Activated T-cell treated with anti-CD3 and anti-CD28 coated beads, Interleukin-2, amount 50 U/mL, for 1 hour (primary cell): ENCODE measurements at places on chromosomes 13 and 19.

- no peak for DNase-seq
These were observed at the start of gene GPR18 for GRCh38 chr13:99258210-99258860. GPR18 (minus strand) TSS chr13:99258379; CDS start chr13:99255872, 2,507 bp downstream.

GRCh38 chr13:83272076-83272475, 610.2 kb downstream of the SLITRK1 start:
- DNase-seq: no peak

DNA sequence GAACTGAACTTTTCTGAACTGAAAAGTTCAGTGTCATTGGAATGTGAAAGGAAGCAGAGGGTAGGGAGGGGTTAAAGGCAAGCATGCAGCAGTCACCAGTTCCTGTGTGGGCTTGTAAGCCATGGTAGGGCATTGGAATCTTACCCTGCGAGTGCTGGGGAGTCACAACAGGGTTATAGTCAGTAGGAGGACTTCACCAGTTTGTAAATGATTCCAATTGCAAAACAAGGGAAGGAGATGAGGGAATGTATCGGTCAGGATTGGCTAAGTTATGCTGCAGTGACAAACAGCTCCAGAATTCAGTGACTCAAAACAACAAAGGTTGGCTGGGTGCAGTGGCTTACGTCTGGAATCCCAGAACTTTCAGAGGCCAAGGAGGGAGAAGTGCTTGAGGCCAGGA, 12.8 kb downstream of the LYPD3 start:
- no peak for DNase-seq

- no peak for DNase-seq
These were observed 29.5 kb downstream of the SLC15A1 start for GRCh38 chr13:98722958-98723357.

GRCh38 chr13:97528518-97528917, 94.5 kb downstream of the RAP2A start:
- DNase-seq: no peak

DNA sequence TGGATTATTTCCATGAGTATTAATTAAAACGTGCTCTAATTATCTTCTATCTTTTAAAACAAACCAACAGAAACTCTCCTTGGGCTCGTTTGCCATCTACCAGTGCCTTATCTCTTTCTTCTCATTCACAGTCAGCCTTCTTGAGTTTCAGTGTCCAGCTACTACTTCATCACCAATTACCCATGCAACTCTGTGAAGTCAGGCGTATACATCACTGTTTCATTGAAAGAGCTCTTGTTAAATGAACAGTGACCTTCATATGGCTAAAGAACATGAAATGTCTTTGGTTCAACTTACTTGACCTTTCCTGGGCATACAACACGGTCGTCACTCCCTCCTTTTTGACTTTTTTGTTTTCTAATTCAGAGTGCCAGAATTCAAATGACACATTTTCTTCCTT, 5.2 kb upstream of the IFT88 start:
- no peak for DNase-seq

- no peak for DNase-seq
These were observed 5.7 kb downstream of the ZNF558 start for GRCh38 chr19:8826371-8826770.

- DNase-seq: no peak
These were observed 1.5 kb downstream of the DOCK9 start for GRCh38 chr13:98976338-98976737.

GRCh38 chr13:106318941-106319411, 216.5 kb downstream of the EFNB2 start:
- no peak for DNase-seq

DNA sequence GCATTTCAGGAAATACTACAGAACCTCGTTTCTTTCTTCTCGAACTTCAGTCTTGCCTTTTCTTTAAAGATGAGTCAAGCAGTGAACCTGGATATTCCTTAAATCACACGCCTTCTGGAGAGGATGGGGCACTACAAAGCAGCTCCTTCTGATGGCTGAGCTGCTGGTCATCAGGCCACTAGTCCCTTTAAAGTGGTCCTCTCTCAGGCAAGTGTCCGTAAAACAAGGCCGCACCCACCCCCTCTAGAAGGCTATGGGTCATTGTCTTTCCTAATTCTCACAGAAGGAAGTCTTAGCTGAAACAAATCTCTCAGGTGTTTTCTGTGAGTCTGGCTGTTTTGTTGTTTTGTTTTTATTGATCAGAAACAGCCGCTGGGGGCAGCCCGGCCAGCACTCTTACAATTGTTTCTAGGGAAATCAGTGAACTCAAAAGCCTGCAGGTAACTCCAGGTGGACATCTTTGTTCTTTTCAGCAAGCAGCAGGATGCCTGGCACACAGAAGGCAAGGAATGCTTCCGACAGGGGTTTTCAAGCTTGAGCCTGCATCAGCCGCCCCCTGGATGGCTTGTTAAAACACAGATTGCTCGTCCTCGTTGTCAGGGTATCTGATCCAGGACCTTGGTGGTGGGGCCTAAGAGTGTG, 45.4 kb downstream of the MBNL2 start:
- no peak for DNase-seq

GRCh38 chr13:58879114-58879513, 1247.6 kb downstream of the PCDH17 start:
- DNase-seq: no peak

DNA sequence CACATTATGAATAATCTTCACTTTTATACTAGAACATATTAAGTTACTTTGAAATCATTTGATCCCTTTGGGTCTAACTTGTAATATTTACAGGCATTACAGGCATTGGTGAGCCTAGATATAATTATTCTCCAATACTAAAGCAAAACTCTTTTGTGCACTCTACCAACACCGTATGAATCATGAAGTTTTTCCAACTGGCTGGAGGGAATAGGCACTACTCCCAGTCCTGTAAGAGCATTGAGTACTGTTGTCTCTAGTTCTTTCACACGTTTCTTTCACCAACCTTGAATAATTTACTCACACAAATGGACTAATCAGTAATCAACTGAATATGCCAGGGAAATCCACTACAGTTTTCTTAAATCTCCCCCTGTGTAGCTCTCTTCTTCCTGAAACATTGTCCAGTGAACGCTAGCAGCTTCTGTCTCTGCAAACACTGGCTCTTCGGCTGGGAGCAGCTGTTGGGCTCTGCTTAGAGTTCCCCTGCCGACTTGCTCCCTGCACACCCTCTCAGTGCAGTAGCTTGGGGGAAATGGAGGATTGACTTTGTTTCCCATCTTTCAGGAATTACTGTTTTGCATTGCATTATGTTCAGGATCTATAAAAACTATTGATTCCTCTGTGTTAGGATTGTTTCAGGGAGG, 476.7 kb downstream of the RFC3 start:
- no peak for DNase-seq
